ENCODE measurements at places on chromosomes 6 and 20.

DNA sequence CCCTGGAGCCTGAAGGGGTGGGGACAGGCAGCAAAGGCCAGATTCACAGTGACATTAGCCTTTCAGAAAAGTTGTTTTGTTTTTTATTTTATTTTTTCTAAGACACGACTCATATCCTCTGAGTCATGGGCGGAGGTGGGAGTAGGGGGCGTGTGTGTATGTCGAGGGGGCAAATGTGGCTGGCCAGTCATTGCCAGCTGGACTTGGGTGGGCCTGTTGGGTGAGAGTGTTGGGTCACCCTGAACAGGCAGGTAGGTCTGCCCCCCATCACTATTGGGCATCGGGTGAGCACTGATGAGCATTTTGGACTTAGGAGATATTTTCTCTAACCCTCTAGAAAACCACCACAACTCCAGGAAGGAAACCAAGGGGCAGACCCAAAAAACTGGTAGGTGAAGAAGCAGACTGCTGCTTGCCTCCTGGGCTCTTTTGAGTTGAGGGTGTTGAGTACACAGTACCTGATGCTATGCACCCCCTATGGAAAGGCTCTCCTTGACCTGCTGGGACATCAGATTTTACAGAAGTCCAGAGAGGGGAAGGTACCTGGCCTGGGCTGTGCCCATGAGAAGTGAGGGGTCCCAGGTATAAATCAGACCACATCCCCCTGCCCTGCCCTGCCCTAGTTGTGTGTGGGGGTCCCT is 5.6 kb downstream of the SMIM29 start:
- DNase-seq = no peak

GRCh38 chr20:63519668-63520503 is 679 bp upstream of the PPDPF start:
- DNase-seq = no peak

DNA sequence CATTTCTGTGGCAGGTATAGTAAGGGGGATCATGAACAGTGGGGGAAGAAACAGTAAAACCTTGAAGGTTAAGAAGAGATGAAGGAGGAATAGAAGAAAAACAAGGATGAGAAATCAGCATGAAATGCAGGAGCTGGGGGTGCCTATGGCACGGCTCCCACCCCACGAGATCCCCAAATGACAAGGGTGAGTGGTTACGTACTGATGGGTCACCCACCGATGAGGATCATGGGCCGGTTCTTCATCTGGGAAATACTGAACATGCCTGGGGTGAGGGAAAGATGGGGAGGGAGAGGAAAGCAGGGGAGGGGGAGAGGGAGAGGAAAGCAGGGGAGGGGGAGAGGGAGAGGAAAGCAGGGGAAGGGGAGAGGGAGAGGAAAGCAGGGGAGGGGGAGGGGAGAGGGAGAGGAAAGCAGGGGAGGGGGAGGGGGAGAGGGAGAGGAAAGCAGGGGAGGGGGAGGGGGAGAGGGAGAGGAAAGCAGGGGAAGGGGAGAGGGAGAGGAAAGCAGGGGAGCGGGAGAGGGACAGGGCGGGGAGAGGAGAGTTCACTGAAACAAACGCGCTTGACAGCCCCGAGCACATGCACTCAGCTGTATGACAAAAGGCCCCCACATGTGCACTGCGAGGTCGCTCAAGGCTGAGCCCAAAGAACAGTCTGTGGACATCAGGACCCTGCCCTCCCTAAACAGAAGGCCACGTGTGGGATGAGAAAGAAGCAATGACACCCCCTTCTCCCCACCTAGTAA is 25.3 kb downstream of the MOCS1 start:
- DNase-seq = no peak

DNA sequence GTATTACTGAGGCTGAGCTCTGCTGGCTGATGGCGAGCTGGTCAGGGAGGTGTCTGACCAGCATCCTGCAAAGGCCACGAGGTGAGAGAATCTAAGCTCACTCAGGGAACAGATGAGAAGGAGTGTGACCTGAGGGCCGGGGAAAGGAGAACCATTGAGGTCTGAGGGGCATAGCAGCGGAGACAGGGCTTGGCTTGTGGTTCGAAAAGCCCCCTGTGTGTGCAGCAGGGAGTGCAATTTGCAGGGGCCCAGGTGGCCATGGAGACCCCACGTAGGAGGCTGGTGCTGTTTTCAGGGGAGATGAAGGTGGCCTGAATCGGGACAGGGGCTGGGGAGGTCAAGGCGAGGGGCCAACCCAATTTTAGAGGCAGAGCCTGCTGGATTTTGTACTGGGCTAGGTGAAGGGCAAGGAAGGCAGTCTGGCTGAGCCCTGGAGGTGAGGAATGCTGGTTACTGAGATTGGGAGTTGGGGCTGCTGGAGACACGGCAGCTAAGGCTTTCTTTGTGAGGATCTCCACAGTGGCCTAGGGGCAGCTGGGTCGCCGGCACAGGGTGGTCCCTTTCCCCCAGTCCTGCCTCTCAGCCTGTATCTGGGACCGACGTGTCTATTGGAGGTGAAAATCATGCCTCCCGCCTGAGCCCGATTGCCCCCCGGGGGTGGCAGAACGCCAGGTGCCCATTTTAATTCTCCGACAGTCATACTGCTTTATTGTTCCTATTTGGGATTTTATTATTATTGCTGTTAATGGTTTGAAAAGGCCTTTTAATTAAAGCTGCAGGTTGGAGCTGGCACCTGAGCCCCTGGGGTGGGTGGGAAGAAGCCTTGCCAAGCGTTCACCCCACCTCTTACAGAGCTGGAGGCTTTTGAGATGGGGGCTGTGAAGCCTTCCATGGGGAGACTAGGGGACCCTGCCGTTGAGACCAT is 28.4 kb downstream of the DLGAP4 start:
- no peak for DNase-seq

GRCh38 chr20:13054011-13054410 is 45.2 kb downstream of the SPTLC3 start:
- DNase-seq = no peak

DNA sequence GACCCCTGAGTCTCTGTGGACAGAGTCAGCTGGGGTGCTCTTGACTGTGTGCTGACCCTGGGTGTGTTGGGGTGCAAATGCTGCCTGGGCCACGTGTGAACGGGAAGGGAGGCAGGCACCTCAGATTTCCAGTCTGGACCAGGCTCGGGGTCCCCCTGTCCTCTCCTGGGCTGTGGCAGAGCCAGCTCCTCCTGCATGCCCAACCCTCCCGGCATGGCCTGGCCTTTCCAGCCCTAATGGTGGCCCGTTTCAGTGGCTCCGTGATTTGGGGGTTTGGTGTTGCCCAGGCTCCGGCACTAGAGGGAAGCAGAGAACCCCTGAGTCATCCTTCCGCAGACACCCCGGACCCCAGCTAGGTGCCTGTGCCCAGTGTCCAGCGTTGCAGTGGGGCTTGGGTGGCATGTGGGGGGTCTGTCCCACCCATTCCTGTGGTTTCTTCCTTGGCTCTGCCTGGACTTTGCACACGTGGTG is 9.1 kb downstream of the RBM38 start:
- no peak for DNase-seq

DNA sequence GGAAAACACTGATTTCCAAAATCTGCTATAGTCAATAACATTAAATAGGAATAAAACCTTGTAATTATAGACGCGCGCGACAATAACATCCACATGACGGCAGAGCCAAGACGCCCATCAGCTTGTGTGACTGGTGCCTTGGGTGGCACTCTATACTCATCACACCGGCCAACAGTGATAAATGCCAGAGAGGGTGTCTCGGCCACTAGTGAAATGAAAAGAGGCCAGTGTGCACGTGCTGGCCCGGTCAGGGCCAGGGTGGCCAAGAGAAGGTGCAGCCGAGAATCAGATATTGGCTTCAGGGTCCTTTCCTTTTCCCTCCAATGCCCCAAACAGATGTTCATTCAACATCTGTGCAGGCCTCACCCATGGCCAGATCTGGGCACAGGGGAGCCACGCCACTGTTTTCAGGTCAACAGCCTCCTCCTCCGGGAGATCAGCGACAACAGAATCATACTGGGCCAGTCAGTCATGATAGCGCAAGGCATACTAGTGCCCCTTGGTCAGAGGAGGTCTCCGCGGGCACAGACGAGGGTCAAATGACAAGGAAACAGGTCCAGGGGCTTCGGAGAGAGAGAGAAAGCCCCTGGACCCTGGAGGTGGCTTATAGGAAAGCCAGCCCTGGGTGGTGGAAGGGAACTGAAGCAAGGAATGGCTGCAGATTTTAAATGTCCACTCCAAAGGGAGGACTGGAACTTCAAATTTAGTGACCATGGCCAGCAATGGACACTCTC is 134.5 kb downstream of the PRND start:
- DNase-seq = no peak

GRCh38 chr6:139327038-139327437 is 35.2 kb upstream of the TXLNB start:
- DNase-seq = no peak

DNA sequence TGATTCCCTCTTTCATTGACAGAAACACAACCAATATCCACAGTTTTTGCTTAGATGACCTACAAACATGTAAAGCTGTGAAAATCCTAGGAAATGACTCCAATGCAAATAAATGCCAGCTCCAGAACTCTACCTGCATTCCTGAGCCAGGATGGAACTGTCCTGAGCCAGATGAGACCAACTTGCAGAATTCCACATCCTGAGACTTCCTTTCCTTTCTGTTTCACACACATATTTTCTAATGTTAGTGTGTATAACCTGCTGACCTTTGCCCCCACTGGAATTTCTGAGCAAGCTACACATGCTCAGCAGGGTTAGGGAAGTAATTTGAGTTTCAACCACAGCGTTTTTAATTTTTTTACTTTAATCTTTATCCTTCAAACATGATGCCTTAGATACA is 69.6 kb upstream of the ADGRF1 start:
- DNase-seq = no peak

GRCh38 chr20:58708246-58708931 is 15.8 kb downstream of the NPEPL1 start:
- DNase-seq = no peak

Data from D721Med (cell line).